ENCODE measurements at places on chromosomes 6 and 20.

DNA sequence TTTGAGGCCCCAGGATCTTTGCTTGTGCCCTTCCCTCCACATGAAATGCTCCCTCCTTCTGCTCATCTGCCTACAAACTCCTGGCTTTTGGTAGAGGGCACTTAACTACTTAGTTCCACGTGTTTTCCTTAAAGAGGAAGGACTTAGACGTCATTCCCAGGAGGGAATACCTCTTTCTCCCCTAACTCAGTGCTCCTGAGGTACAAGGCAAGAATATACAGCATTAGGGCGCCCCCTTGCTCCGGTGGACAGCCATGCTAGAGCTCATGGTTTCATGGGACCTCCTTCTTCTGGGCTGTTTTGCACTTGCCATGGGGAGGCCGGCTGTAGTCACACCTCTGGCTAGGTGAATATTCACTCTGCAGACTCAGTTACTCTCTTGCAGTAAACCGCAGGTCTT lies 93.8 kb upstream of the LY86 start:
- DNase-seq: no peak

DNA sequence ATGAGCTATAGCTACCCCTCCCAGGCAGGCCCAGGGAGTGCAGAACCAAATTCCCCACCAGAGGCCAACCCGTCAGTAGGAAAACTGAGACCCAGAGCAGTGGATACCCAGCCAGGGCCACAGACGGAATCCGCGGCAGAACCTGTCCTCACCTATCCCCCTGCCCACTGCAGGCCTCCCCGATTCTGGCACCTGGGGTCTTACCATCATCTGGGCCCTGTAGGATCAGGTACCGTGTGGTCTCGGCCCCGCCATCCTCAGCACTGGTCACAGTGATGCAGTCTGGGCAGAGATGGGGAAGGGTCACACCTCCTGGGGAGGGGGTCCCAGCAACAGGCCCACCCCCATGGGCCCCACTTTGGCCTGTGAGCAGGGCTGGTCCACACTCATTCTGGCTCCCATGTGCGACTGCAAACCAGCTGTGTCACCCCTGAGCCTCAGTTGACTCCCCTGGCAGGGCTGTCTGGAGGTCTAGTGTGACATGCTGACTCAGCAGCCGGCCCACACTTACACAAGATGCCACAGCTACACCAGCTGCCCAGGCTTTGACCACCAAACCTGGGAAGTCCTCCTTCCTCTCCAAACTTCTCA lies 3.8 kb downstream of the ZNF335 start:
- DNase-seq: no peak

- DNase-seq: no peak
These were observed 55.4 kb upstream of the EPHA7 start for GRCh38 chr6:93474733-93475179.

DNA sequence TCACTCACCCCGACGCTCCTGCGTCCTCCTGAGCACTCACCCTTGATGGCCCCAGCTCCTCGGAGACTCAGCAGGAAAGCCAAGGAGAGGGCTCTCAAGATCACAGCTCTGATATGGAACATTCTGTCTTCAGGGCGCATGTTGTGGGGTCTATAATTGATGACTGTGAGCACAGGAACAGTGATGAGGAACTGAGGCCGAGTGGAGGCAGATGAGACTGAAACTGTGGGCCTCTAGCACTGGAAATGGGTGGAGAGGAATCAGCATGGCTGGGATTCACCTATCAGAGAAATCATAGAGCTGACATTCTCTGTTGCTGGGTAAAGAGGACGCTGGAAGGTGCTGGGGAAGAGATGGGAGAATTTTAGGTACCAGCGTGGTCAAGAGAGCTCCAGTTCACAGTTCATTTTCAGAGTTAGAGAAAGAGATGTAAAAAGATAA lies at the start of gene HLA-DPA1:
Gene HLA-DPA1 (minus strand): TSS at position 219 of the 441 bp plus-strand sequence.
- DNase-seq: no peak

- no peak for DNase-seq
These were observed 1076.4 kb downstream of the HACE1 start for GRCh38 chr6:103783329-103783728.

DNA sequence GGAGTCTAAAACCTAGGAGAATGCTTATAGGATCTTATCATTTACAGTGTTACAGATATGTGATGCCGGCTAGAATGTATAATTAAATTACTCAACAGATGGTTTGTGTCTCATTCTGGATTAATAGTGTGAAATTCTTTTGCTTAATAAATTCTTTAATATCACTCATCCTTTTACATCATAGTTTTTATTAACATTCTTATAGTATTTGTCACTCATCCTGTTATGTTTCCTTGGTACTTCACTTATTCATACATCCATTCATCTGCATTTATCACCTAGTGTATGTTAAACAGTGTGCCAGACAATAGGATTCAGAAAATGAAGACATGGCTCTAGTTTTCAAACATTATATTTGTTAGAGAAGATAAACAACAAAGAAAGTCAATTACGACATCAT lies 468.7 kb downstream of the FRK start:
- no peak for DNase-seq

- DNase-seq: no peak
These were observed 49.3 kb upstream of the SCAF8 start for GRCh38 chr6:154683756-154684523.

DNA sequence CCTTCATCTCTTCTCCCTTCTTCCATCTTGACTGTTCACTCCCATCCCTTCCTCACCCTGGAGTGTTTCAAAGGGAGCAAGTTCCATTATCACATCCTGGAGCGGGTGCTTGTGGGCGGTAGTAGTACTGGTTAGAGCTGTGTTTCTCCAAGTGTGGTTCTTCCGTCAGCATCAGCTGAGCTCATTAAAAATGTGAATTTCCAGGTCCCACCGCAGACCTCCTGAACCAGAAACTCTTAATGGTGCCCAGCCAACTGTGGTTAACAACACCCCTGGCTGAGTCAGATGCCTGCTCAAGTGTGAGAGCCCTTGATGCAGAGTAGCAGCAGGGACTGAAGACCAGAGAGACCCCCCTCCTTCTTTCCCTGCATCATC lies 24.4 kb downstream of the ANGPT4 start:
- no peak for DNase-seq

GRCh38 chr6:40436685-40437604 lies 150.2 kb downstream of the LRFN2 start:
- no peak for DNase-seq

GRCh38 chr6:155275808-155276480 lies 12.1 kb downstream of the CLDN20 start:
- DNase-seq: no peak

GRCh38 chr20:18738055-18738454 lies 75.5 kb upstream of the SCP2D1 start:
- DNase-seq: no peak

DNA sequence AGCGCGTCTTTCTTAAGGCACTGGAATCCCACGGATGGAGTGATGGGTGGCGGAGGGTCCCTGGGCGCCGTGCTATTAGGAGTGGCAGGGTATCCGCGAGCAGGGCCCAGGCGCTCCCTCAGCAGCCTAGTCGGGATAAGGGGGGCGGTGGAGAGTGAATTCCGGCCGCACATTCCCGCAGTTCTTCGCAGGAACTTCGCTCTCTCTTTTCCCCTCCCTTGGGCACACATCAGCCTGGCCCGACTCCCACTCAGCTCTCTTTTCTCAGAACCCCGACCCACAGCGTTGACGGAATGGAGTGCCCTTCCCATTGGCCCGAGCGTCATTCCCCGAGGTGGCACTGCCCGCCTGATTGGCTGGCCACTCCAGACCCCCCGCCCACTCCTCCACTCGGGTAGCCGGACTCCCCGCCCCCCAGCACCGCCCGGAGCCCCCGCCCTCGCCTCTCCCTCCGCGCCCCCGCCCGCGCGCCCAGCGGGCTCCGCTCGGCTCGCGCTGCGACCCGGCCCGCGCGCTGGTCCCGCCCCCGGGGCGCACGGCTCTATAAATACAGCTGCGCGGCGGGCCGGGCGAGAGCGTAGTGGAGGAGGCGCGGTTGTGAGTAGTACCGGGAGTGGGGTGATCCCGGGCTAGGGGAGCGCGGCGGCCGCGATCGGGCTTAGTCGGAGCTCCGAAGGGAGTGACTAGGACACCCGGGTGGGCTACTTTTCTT lies at the start of gene ID4:
Gene ID4 (plus strand): TSS at position 572 of the 712 bp plus-strand sequence. CDS start 385 bp downstream, outside the sequence.
- no peak for DNase-seq

DNA sequence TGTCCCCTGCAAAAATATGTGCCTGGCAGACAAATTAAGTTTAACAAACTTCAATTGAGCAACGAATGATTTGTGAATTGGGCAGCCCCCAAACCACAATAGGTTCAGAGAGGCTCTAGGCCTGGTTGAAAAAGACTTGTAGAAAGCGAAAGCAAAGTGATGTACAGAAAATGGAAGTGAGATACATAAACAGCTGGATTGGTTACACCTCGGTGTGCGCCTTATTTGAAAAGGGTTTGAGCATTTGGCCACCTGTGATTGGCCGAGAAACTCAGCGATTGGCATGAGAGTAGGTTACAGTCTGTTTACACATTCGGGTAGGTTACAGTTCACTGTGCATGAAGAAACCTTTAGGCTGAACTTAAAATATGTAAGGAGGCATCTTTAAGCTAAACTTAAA lies 136.9 kb downstream of the CD83 start:
- DNase-seq: no peak

- DNase-seq: no peak
These were observed 125.0 kb downstream of the SIM1 start for GRCh38 chr6:100339574-100340255.

DNA sequence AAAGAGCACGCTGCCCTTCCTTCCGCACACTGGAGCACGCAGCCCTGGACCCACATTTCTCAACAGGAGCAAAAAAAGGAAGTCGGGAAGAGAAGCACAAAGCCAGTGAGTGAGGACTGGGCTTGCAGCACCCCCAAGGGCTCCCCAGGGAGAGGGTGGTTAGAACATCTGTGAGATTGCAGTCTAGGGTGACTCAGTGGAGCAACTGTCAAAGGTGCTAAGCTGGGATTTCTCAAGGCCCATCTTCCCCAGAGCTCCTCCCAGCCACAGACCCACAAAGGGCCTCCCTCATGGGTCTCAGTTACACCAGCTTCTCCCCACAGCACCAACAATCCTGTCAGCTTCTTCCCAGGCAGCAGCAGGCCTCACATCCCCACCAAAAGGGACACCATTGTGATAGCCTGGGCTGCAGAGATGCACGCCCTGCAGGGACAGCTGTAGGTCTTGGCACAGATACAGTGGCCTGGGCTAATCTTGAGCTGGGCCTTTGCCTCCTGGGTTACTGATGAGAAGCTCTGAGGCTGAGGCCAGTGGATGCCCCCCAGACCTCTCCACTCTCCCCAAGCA lies 39.6 kb upstream of the CD93 start:
- DNase-seq: no peak

Data from stimulated activated CD4-positive, alpha-beta T cell treated with anti-CD3 and anti-CD28 coated beads, Interleukin-12 subunit alpha, Interleukin-12 subunit beta, amount 100 ng/mL, for 4 hours (primary cell).